Stimulated activated CD4-positive, alpha-beta T cell treated with anti-CD3 and anti-CD28 coated beads, TNF-alpha, amount 100 ng/mL, for 24 hours (primary cell): ENCODE measurements at places on chromosomes 2 and 18.

DNA sequence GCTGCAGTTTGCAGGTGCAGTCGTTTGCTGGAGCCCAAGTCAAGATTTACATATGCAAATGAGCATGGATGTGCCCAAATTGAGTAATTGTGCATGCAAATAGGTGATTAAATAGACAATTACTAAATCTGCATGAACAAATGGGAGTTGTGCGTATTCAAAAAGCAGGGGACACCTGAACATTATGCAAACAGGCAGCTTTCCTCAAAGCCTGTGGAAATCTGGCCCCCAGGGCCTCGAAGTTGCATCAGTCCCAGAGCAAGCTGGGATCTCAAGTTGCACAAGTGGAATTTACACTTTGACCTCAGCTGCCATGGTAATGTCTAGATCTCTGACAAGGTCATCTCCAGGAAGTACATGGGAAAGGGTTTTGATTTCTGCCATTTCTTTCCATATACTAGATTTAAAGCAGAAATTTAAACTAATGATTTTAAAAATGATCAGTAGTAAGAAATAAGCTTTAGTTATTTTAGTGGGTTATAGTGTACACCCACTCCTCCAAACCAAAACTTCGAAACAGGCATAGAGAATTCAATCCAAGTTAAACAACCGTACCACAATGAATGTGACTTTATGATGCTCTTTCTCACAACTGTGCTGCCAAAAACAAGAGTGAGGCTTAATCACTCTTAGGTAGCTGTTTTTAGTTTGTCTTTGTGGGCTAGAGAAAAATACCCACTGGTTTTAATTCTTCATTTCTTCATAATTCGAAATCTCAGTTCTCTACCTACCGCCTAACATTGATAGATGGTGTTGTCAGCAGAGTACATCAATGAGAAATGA lies 110.7 kb downstream of the RND3 start:
- DNase-seq, result no peak

GRCh38 chr2:236081171-236081570 lies 87.0 kb downstream of the GBX2 start:
- DNase-seq, result no peak

GRCh38 chr2:23523373-23524260 lies 138.6 kb downstream of the KLHL29 start:
- DNase-seq, result no peak

- no peak for DNase-seq
Measured at GRCh38 chr2:24410976-24411375, 50.6 kb upstream of the ITSN2 start.

GRCh38 chr2:100643906-100644501 lies 81.2 kb downstream of the PDCL3 start:
- DNase-seq, result no peak

DNA sequence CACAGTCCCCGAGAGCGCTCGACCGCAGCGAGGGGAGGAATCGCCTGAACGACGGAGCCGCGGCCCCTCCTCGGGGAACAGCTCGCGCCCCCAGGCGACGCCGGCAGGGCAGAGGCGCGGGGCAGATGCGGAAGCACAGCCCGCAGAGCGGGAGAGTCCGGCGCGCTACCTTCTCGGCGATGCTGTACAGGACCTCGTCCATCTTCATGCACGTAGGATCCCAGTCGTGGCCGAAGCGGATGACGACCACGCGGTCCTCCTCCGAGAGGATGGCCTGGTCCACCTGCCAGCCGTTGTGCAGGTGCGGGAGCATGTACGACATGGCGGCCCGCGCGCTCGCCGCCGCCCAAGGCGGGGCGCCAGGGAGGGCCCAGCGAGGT lies 302 bp downstream of the TXNL4A start:
- no peak for DNase-seq

- no peak for DNase-seq
Measured at GRCh38 chr2:171307560-171307959, 126.2 kb downstream of the METTL8 start.

DNA sequence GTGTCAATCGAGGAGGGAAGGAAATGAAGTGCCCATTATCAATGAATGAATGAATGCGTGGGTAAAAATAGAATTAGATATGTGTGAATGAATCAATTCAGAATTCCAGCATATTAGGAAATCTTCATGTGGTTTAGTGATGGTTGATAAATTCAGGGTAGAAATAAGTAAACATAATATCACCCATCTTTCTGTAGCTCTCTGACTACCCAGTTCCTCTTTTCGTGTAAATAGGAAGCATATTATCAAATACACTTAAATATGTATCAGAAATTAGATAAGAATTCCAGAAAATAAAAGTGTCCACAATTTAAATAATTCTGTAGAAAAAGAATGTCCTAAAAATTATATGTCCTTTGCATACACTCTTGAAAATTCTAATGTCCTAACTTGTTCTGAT lies 552.9 kb upstream of the LRATD1 start:
- DNase-seq, result no peak

- no peak for DNase-seq
Measured at GRCh38 chr18:44698518-44698917, 17.8 kb downstream of the SETBP1 start.

DNA sequence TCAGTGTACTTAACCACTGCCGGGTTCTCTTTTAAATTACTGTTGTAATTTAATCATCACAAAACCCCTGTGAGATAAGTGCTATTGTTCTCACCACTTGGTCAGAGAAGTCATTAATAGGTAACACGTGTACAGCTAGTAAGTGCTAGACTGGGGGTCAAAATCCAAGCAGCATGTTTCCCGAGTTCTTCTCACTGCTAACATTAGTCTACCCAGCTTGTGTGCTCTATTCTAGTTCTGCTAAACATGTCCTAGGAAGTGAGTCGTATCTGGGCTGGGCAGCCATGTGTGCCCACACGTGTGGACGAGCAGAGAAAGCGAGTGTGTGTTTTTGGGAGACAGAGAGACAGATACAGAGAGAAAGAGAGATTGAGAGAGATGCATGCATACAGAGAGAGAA lies 94.1 kb downstream of the BIN1 start:
- no peak for DNase-seq

DNA sequence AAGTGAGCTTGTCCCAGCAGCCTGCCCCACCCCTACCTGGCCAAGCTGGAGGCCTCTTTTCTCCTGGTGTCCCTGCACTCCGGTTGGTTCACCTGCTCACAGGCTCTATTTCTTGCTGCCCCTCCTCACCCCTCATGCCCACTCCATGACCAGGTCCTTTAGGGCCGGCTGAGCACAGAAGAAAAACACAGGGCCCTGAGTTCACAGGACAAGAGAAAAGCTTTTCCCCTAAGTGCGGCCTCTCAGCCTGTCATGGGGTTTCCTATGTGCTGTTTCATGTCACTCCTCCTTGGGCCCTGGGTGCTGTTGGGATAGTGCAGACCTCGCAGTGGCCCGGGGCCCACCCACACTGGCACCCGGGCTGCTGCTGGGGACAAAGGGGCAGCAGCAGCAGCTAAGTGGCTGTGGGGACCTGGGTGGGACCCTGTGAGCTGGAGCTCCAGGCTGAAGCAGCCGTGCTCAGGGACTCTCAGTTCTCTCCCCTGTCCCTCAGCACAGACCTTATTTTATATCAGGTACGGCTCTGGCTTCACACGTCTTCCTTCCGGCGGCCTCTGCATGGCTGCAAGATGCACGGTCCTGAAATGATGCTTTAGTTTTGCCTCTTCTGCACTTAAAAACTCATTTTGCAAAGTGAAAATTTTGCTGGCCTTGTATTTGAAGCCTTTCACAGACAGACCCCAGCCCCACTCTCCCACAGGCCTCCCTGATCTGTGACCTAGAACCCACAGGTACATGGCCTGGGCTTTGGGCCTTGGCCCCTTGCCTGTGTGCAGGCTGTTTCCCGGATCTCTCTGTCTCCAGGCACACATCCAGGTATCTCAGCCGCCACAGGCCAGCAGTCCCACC lies 71.8 kb downstream of the SH3RF3 start:
- DNase-seq, result no peak

GRCh38 chr2:177832611-177833433 lies 239.8 kb downstream of the PDE11A start:
- no peak for DNase-seq

DNA sequence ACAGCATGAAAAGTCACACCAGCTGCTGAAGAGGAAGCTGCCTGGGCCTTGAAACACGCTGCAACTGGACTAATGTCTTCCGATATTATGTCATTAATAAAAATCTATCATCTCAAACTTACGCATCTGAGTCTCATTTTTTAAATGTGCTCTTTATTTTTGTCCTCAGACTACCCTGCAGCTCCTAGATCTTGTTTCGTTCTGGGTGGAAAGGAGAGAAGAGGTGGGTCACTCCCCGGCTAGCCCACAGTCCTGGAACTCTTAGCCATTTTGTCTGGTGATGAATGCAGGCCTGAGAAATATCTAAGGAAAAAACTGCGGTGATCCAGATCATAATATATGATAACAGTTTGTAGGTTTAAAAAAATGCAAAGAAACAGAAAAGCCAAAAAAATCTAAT lies 73.3 kb downstream of the TXNL1 start:
- no peak for DNase-seq

GRCh38 chr2:128090575-128090944 lies 440 bp upstream of the UGGT1 start:
- DNase-seq, result no peak

DNA sequence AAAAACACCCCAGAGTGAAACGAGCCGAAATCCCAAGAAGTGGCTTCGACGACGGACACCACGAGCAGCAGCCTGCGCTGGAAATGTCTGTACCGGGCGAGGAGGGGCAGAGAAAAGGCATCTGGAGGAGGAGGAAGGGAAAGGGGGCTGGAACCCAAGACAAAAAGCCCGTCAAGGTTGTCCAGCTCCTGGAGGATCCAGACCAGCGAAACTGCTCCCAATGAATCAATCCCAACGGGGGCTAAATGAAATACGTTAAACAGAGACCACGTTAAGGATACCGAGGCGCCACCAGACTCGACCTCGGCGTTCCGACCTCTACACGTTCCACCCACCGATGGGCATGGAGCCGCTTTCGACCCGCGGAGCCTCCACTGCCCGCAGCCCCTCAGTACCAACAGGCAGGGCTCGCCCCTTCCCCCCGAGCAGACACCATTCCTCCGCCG lies 400 bp downstream of the CCDC88A start:
- peak; percentile 4 for DNase-seq

DNA sequence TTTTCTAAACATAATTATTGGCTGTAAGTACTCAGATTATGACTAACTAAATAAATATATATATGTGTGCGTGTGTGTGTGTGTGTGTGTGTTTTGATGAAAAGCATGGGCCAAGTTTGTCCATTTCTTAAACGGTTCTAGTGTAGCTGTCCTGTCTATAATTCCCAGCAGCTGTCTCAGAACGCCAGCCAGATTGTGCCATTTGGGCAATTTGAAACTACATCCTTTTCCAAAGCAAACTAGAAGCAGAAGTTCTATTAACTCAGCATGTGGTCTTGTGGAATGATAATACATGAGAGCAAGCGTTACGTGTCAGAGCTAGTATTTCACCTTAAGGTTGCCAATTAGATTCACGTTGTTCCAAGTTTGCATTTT lies 1.7 kb downstream of the ARHGAP28 start:
- no peak for DNase-seq

- no peak for DNase-seq
Measured at GRCh38 chr18:43514747-43515146, 237.5 kb upstream of the SYT4 start.
